ENCODE measurements at places on chromosomes 3 and 15.

GRCh38 chr3:11637901-11638458 lies 5.7 kb downstream of the VGLL4 start:
- DNase-seq, result peak; percentile 63

GRCh38 chr15:91168457-91168856 lies 68.4 kb downstream of the SV2B start:
- DNase-seq, result no peak

DNA sequence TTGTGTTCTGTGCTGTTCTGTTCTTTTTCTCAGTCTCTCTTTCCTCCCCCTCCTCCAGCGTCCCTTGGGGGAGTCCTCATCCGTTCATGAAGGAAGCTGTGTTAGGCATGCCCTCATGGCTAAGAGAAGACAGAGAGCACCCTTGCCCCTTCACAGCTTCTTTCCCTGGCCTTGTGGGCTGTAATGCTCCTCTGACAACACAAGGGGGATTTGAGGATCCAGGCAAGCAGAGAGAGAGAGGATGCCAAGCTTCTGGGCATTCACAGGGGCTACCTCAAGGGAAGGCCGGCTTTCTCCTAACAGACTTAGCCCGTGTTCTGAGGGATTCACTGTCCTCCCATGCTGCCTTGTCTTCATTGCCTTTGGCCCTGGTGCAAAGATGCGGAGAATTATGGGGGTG lies 389.5 kb downstream of the LRTM1 start:
- DNase-seq, result no peak

- no peak for DNase-seq
These were observed 13.9 kb downstream of the BTBD1 start for GRCh38 chr15:83053151-83053550.

Measured in HFF-Myc (cell line).